ENCODE measurements at places on chromosomes 3 and 15. TPM values are rescaled to one million over a fixed set of nuclear protein-coding genes. Genes with fewer than 3 reads are reported as not detected.

Gene CTDSPL2
- total RNA-seq, result 39.2 TPM

Gene LPP
- 196 TPM for total RNA-seq

Gene U2SURP
- total RNA-seq, result 47.4 TPM

Gene NCKIPSD
- 20.5 TPM for total RNA-seq

Gene ANKRD34C
- not detected for total RNA-seq

Gene SRGAP3
- total RNA-seq, result 29.6 TPM

DNA sequence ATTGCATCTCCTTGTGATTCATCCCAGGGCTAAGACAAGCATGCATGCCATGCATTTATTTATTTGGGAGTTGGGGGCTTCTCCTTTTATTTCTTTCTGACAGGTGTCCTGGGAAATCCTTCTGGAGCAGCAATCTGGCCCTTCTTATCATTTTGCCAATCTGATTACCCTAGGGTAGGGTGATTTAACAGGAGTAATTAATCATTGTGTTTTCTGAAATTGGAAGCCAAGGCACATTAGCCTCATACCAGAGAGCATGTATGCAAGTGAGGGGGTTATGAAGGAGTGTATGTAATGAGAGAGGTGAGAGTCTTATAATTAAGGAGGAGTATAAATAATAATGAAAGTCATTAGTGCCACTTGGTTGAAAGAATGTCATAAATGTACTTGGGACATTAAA, 37.4 kb upstream of the ARPP21 start:
- H3K4me3 ChIP-seq, result no peak overlapping the region
- H3K36me3 ChIP-seq, result no peaks in the 10 kb centered on the region
- no peak overlapping the region for H3K27ac ChIP-seq
- H3K4me1 ChIP-seq, result no peaks in the 10 kb centered on the region
- no peak for DNase-seq
- no peaks in the 10 kb centered on the region for H3K27me3 ChIP-seq

GRCh38 chr3:114697401-114697800, 403.6 kb downstream of the TIGIT start:
- H3K36me3 ChIP-seq, result no peaks in the 10 kb centered on the region
- no peak overlapping the region for H3K4me3 ChIP-seq
- no peaks in the 10 kb centered on the region for H3K27me3 ChIP-seq
- DNase-seq, result no peak
- no peak overlapping the region for H3K27ac ChIP-seq

DNA sequence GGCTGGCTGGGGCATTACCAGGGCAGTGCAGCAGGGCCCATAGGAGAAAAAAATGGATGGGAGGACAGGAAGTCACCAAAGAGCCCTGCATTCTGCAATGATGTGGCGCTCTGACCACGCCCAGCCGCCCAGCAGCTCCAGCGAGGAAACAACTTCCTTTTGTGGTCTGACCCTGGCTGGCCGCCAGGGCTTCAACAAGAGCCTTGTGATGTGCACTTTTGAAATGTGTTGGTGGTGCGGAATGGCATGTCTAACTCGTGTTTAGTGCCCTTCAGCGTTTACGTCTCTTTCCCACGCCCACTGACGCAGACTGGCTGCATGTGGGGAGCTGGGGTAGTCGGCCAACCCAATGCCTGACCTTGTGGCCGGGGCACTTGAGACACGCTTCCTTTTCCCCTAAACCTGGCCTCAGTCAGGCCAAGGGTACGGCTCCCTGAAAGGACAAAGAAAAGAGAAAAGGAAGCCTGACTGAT, 81.9 kb upstream of the CTNNB1 start:
- no peaks in the 10 kb centered on the region for H3K27me3 ChIP-seq
- H3K27ac ChIP-seq, result peak overlapping the region; percentile 67
- peaks cover 15% of the 10 kb centered on the region for H3K4me1 ChIP-seq
- peak; percentile 91 for DNase-seq
- peak overlapping the region; percentile 18 for H3K4me3 ChIP-seq

DNA sequence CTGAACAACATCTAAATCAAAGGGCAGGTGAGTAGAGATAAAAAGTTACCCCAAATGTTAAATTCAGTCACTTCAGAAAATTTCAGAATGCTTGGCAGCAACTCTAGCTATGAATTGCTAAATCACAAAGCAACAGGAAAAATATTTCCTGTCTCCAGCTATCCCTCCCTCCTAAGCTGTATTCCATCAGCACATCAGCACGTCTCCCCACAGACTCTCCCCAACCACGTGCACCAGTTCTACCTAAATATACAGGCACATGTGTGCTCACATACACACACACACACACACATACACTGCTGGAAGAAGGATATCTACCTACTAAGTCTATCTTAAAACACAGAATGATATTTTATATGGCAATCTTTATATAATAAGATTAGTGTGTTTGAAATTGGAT, 177.1 kb upstream of the ARHGEF26 start:
- no peaks in the 10 kb centered on the region for H3K36me3 ChIP-seq
- no peaks in the 10 kb centered on the region for H3K4me1 ChIP-seq
- no peak for DNase-seq
- H3K27me3 ChIP-seq, result no peaks in the 10 kb centered on the region
- H3K4me3 ChIP-seq, result no peak overlapping the region

- DNase-seq, result no peak
- no peaks in the 10 kb centered on the region for H3K27me3 ChIP-seq
- H3K27ac ChIP-seq, result no peak overlapping the region
- H3K36me3 ChIP-seq, result no peaks in the 10 kb centered on the region
- no peaks in the 10 kb centered on the region for H3K4me1 ChIP-seq
These were observed 24.1 kb upstream of the SENP5 start for GRCh38 chr3:196843435-196844110.

DNA sequence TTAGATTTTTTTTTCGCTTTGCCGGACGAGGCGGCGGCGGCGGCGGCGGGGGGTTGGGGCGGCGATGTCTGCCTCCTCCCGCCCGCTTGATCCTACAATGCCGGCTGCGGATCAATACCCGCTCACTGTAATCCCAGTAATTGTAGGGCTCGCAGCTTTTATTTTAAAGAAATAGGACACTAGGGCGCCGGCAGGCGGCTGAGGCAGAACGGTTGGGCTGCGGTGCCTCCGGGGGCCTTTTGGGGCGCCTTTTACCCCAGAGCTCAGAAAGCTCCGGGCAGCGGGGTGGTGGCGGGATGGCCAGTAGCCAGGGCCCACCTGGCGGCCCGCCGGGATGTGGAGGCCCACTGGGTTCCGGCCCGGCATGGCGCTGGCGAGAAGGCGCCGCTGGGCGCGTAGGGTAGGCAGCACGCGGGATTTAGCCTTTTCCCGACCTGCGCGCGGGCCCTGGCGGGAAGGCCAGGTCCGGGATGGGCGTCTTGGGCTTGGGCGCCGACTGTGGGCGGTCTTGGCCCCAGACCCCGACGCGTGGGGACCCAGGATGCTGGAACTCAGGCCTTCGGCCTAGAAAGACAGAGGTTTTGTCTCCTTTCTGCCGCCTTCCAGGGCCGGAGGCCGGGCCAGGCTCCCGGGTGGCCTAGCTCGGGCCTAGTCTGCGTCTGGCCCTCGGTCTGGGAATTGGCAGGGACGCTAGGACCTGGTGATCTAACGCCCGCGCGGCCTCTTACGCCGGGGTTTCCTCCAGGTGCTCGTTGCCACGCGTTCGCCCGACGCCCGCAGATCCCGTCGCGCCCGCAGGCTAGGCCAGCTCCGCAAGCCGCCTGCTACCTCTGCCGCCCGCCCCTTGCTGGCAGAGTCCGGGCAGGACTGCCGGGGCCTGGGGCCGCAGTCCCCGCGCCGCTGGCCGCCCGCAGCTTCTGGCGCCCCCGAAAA, 15.5 kb upstream of the ONECUT1 start:
- DNase-seq, result no peak
- H3K4me3 ChIP-seq, result peak overlapping the region; percentile 19
- peaks cover 59% of the 10 kb centered on the region for H3K27me3 ChIP-seq
- no peaks in the 10 kb centered on the region for H3K36me3 ChIP-seq

DNA sequence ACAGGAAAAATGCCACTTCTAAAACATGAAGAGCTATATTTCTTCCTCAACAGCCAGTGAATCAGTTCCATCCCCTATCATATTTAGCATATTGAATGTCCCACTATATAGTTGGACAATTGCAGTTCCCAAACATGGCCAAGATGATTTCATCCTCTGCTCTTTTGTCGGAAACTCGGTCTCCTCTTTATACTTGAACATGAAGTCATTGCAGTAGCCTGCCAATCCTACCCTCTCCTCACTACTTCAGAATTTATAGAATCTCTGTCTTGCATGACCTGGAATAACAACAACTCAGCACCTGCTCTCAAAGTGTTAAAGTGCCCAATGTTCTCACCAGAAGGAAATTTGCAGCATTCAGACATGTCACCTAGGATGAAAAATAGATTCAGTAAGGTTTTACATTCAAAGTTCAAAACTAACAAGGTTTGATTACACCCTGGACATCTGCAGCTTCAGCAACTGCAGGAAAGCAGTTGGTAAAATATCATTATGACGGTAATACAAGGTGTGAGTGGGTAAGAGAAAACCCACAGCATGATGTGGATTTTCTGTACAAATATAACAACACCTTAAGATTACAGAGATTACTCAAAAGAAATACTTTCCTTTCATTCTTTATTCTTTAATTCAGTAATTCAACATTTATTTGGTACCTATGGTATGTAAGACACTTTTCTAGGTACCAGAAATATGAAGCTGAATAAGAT, 52.5 kb downstream of the TP63 start:
- no peaks in the 10 kb centered on the region for H3K27me3 ChIP-seq
- H3K27ac ChIP-seq, result no peak overlapping the region
- no peaks in the 10 kb centered on the region for H3K4me1 ChIP-seq
- H3K36me3 ChIP-seq, result no peaks in the 10 kb centered on the region
- DNase-seq, result no peak
- H3K4me3 ChIP-seq, result no peak overlapping the region

DNA sequence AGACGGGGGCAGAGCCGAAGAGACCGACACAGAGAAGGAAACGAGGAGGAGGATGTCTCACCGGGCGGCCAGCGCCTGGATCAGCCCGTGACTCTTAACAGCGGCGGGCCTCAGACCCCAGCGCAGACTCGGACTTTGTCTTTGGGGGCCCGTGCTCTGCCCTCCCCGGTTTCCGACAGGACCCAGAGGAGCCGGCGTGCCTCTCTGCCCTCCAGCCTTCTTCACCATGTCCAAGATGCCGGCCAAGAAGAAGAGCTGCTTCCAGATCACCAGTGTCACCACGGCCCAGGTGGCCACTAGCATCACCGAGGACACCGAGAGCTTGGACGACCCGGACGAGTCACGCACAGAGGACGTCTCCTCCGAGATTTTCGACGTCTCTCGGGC, 1.0 kb downstream of the TSC22D2 start:
- no peaks in the 10 kb centered on the region for H3K36me3 ChIP-seq
- H3K4me3 ChIP-seq, result peak overlapping the region; percentile 83
- no peaks in the 10 kb centered on the region for H3K27me3 ChIP-seq

GRCh38 chr15:75631935-75632334, 6.4 kb upstream of the SNUPN start:
- H3K27me3 ChIP-seq, result no peaks in the 10 kb centered on the region
- H3K4me3 ChIP-seq, result no peak overlapping the region
- no peak overlapping the region for H3K27ac ChIP-seq
- H3K36me3 ChIP-seq, result no peaks in the 10 kb centered on the region
- no peak for DNase-seq

GRCh38 chr3:130342821-130343661, 2.4 kb upstream of the COL6A5 start:
- H3K4me3 ChIP-seq, result no peak overlapping the region
- DNase-seq, result no peak
- H3K36me3 ChIP-seq, result no peaks in the 10 kb centered on the region
- no peaks in the 10 kb centered on the region for H3K4me1 ChIP-seq

DNA sequence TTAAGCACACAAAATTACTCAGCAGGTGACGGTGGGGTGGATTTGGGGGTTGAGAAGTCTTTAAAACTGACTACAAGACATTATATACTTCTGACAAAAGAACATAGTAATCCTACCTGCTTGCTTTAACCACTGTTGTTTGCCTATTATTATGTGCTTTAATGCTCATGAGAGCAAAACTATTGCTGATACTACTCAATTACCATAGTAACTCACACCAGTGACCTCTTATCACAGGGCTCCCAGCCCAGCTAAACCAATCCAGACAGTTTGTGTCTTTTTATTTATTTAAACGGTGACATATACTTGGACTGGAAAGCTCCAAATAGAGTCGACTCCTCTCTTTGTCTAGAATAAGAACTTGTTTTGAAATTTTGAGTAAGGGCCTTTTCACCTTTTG, 42.8 kb upstream of the FEZF2 start:
- H3K36me3 ChIP-seq, result no peaks in the 10 kb centered on the region
- no peak for DNase-seq
- H3K27me3 ChIP-seq, result no peaks in the 10 kb centered on the region
- no peak overlapping the region for H3K27ac ChIP-seq
- H3K4me3 ChIP-seq, result no peak overlapping the region
- H3K4me1 ChIP-seq, result no peaks in the 10 kb centered on the region

- no peaks in the 10 kb centered on the region for H3K36me3 ChIP-seq
- H3K4me1 ChIP-seq, result no peaks in the 10 kb centered on the region
- DNase-seq, result peak; percentile 52
- no peak overlapping the region for H3K27ac ChIP-seq
These were observed 89.3 kb upstream of the C2CD4B start for GRCh38 chr15:62254137-62254934.

DNA sequence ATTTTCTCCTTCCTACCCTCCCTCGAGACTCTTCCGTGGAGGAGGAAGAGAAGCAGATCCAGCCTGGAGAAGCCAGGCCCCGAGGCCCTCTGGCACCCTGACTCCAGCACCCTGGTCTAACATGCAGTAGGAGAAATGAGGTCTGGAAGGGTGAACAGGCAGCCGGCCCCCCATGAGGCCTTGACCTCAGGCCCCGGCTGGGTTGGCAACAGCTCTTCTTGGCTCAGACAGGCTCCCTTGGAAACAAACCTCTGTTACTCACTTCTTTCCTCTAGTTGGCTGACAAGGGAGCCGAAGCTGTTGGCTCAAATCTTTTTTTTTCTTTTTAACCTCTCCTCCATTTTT, 73.4 kb downstream of the CPN2 start:
- H3K4me1 ChIP-seq, result peaks cover 31% of the 10 kb centered on the region
- H3K27me3 ChIP-seq, result no peaks in the 10 kb centered on the region
- no peak overlapping the region for H3K27ac ChIP-seq
- no peak overlapping the region for H3K4me3 ChIP-seq
- H3K36me3 ChIP-seq, result no peaks in the 10 kb centered on the region
- peak; percentile 48 for DNase-seq

- no peaks in the 10 kb centered on the region for H3K4me1 ChIP-seq
- H3K4me3 ChIP-seq, result no peak overlapping the region
- no peaks in the 10 kb centered on the region for H3K27me3 ChIP-seq
- H3K36me3 ChIP-seq, result no peaks in the 10 kb centered on the region
These were observed 12.6 kb upstream of the GOLGA6L7 start for GRCh38 chr15:28861031-28861534.

DNA sequence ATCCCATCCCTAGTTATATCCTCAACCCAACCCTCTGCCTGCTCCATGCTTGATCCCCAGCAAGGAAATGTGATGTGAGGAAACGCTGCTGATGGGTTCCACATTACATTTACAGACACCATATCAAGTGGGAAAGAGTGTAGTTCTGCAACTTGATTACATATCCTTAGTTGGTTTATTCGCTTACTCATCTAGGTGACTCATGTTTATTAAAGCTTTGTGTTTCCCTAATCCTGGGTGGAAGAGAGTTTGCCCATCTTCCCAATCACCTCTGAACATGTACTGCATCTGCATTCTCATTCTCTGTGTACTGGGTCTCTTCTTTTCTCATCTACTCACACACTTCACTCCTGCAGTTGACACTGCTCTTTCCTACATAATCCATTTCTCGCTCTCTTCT, 91.7 kb upstream of the PDZRN3 start:
- H3K27me3 ChIP-seq, result no peaks in the 10 kb centered on the region
- peaks cover 4% of the 10 kb centered on the region for H3K4me1 ChIP-seq
- no peak for DNase-seq
- H3K36me3 ChIP-seq, result no peaks in the 10 kb centered on the region

- H3K4me1 ChIP-seq, result peaks cover 5% of the 10 kb centered on the region
- no peak for DNase-seq
- H3K27ac ChIP-seq, result no peak overlapping the region
- no peaks in the 10 kb centered on the region for H3K36me3 ChIP-seq
These were observed 253.7 kb downstream of the GAP43 start for GRCh38 chr3:115876876-115877614.
